ENCODE measurements at places on chromosomes 16 and 17.

GRCh38 chr17:47278561-47278960 is 24.9 kb downstream of the ITGB3 start:
- DNase-seq: no peak

DNA sequence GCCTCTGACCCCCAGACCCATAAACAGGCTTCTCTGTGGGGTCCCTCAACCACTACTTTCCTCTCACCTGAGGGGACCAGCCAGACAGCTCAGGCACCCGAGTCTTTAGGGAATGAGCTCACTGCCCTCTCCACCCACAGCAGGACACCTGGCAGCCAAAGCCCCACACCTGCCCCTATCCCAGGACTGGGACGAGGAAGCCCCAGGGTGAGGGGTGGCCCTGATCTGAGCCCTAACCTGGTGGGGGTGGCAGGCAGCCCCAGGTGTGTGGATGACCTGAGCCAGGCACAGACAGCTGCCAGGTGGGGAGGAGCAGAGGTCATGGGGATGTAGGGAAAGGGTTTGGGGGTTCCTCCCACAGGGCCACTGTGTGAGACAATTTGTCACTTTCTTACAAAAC is 1.7 kb upstream of the TEX19 start:
- DNase-seq: no peak

- DNase-seq: no peak
Measured at GRCh38 chr17:50424996-50425681, 879 bp upstream of the ACSF2 start.

DNA sequence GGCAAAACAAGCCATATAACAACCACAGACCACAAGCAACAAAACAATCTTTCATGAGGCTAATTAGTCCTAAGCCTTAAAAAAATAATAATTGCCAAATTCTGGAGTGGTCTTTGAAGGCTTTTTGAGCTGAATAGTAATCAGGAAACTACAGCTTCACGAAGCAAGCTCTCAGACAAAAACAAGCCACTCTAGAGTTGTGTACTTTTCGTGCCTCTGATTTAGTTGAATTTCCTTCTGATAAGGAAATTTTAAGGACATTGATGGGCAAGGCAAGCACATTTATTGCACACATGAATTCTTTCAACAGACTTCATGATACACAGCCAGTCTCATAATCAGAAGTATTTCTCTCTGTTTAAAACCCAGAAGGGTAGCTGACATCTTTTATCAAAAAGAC is 130.8 kb upstream of the IRX3 start:
- no peak for DNase-seq

DNA sequence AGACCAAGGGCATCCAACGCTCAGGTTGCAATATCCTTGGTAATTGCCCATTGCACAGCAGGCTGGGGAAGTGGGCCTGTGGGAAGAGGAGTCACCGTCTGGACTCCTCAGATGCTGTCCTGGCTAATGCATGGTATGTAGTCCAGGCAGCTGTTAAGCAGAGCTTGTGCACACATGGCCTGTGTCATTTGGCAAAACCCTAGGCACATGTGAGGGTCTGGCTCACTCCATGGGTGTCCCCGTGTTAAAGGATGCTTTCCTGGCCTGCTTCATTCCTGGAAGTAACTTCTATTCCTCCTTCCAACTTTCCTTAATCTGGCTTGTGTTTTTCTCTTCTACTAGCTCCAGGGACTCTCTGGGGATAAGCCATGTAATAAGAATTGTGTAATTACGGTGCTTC is 378.0 kb upstream of the CA10 start:
- DNase-seq: no peak

- DNase-seq: no peak
Measured at GRCh38 chr17:57484826-57485565, 228.7 kb downstream of the MSI2 start.
